ENCODE measurements at places on chromosomes 6 and 20.

DNA sequence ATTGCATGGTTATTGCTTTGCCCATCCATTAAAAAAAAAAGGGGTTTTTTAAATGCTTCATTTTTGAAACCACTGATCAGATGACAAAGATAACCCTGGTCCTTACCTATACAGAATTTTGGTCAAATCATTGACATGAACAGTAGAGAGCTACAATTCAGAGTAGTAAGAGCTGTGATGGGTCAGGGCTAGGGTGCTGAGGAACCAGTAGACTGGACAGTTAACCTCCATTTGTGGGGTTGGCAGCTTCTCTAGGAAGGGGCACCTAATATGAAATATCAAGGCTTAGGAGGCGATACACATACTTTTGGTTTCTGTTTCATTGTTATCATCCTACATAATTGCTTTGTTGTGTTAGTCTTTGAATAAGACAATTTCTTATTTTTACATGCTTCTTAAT, 55.1 kb downstream of the ORC3 start:
- DNase-seq: no peak

DNA sequence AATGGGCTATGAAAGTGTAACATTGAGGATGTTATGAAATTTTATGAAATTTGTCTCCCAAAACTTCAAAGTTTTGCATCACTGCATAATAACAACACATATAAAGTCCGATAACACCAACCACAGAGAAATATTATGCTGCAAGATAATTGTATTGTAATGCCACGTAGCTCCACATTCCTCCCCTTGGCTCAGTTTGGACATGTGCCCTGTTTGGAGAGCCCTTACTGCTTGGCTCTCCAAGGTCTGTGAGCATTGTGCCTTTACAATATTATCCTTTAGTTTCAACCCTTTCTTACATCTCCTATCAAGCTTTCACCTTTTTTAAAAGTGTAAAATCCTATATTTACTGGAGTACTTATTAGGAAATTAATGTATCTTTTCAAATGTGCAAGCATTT, 10.8 kb downstream of the HBS1L start:
- DNase-seq: no peak

DNA sequence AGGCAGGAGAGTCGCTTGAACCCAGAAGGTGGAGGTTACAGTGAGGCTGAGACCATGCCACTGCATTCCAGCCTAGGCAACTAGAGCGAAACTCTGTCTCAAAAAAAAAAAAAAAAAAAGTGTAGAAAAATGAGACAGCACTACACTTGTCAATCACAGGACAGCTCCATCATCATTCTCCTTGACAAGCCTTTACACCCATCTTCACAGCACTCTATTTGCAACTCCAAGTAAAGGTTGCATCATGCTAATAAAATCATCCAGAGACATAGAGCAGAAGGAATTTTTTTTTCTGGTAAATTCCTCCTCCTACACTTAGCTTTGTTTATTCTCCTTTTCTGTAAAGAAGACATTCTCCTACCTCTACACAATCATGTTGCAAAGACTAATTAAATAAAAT, 791.0 kb upstream of the HS3ST5 start:
- DNase-seq: no peak

DNA sequence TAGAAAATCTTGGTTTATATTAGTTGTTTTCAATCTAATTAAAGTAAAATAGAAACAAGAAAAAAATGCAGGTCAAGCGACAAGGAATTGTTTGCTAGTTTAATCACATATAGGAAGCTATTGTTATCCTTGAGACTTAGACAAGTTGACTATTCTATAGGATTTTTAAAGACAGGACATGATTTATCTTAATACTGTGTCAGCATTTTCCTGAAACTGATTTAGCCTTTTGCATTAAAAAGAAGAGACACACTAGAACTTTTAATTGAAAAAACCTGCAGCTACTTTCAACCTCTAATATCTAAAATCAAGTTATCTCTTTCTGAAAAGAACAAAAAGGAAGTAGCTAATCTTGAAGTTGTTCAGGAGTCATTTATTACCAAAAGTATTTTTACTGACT, 246.2 kb downstream of the PHF3 start:
- no peak for DNase-seq

- DNase-seq: no peak
Observed at GRCh38 chr6:3119040-3119723, 671 bp downstream of the BPHL start.

DNA sequence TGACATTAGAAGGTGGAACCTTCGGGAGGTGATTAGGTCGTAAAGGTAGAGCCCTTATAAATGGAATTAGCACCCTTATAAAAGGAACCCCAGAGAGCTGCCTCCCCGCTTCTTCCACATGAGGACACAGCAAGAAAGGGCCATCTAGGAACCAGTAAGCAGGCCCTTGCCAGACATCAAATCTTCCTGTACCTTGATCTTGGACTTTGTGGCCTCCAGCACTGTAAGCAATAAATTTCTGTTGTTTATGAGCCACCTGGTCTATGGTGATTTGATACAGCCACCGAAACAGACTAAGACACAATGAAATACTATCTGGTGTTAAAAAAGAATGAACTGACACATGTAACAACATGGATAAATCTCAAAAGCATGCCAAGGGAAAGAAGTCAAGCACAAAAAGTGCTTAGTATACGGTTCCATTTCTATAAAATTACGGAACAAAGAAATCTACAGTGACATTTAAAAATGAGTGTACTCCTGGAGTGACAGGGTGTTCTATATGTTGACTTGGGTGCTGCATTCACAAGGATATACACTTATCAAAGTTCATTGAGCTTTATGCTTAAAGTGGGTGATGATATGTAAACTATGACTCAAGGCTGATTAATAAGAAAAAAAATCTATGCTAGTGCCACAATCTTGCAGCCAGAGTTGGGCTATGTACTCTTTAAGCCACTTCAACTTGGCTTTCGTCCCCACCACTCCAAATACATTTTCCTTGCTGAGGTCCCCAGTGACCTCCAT, 18.4 kb downstream of the SERPINB1 start:
- DNase-seq: no peak

DNA sequence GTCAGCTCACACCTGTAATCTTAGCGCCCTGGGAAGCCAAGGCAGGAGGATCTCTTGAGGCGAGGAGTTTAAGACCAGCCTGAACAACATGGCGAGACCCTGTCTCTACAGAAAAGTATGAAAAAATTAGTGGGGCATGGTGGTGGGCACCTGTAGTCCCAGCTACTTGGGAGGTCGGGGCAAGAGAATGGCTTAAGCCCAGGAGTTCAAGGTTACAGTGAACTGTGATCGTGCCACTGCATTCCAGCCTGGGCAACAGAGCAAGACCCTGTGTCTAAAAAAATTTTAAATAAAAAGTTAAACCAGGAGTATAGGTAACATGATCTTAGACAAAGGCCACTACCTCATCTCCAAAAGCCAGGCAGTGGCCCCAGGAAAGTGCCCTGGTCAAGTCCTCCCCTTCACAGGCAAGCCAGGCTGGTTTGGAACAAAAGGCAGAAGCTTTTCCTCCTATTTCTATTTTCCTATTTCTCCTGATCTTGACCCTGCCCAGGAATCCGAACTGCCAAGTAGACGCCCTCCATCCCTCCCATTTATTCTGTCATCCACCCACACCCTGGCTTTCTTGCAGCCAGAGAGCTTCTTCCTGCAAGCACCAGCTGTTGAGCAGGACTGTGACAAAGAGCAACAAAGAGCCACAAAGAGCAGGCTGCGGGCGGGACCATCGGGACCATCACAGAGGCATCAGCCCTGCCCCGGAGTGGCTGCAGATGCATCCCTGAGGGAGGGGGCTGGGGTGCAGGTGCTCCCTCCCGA, 149.9 kb upstream of the AFDN start:
- DNase-seq: no peak

GRCh38 chr6:98137391-98137790, 697.0 kb upstream of the POU3F2 start:
- DNase-seq: no peak

GRCh38 chr6:41850861-41851260, 44.3 kb downstream of the USP49 start:
- DNase-seq: no peak
